Activated T-cell treated with anti-CD3 and anti-CD28 coated beads, Interleukin-2, amount 50 U/mL, for 24 hours (primary cell): ENCODE measurements at places on chromosomes 3 and 15.

- no peak for DNase-seq
Measured at GRCh38 chr3:144105542-144105941, 133.9 kb downstream of the DIPK2A start.

DNA sequence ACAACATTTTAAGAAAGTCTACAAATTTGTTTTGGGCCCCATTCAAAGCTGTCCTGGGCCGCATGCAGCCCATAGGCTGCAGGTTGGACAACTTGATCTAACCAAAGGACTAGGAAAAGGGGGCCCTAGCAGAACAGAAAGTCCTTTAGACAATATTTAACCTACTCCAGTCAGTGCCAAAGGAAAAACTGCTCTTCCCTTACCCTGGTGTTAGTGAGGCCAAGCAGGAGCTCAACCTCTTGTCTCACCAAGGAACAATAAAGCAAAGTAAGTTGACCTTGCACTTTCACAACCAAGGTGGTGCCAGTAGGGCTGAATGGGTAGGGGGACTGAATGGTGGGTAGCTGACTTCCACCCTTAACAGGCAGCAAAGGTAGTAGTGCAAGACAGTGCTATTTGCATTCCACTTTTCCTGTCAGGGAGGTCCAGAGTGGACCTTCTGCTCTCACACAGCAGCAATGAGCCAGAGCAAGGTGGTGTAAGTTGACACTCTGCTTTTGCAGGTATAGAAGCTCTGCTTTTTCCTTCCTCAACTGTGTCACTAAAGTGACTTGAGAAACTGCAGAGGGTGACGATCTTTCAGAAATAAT is 124.9 kb downstream of the WDR72 start:
- DNase-seq = no peak

DNA sequence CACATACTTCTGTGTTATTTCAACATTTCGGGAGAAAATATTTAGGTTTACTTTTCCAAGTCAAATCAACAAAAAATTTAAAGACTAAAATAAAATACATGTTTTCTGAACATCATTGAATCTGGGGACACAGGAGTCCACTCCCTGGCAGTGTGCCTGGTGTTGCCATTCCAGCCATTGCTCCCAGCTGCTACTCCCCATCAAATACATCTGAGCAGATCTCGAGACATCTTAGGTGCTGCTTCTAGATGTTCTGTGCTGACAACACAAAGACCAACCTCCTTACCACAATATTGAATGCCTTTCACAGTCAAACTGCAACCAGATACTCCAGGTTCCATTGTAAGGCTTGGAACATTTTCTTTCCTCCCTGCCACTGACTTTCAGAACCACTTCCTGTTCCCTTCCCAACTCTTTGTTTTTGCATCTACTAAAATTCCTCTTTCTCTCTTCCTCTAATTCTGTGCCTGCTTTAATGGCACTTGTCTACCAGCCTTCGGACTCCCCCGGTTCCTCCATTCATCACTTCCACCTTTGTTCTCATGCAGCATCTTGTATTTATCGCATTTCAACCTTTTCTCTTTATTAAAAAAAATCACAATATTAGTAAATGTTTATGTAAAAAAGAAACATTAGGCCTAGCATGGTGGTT is 81.1 kb upstream of the SLC4A7 start:
- DNase-seq = no peak

GRCh38 chr15:101500865-101501551 is 11.5 kb upstream of the PCSK6 start:
- DNase-seq = no peak

- no peak for DNase-seq
Measured at GRCh38 chr15:37806808-37807207, 127.6 kb upstream of the TMCO5A start.
